ENCODE measurements at places on chromosomes 1 and 21.

DNA sequence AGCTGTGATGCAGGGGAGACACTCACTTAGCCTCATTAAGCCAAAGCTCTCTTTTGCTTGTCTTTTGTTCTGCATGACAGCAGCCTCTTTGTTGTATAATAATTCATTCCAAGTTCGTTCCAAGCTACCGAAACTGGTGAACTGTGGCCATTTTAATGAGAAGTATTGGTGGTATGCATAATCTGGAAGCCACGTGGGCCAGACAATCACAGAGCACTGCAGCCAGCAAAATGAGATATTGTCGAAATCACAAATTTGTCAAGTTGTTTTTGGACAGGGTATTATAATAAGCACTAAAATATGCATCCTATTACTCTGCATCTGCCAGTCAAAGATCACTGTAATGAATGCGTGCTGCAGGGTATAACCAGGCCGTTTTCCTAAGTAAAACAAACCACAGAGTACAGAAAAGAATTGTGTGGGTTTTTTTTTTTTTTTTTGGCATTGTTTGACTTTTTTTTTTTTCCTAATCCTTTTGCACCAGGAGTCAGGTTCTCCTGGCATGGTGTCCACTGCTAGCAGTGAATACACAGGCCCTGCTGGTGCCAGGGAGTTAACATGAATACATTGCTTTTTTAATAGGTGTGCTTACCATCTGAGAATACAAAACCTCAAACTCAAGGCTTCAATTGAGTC, 423.9 kb downstream of the PTBP2 start:
- DNase-seq, result no peak

DNA sequence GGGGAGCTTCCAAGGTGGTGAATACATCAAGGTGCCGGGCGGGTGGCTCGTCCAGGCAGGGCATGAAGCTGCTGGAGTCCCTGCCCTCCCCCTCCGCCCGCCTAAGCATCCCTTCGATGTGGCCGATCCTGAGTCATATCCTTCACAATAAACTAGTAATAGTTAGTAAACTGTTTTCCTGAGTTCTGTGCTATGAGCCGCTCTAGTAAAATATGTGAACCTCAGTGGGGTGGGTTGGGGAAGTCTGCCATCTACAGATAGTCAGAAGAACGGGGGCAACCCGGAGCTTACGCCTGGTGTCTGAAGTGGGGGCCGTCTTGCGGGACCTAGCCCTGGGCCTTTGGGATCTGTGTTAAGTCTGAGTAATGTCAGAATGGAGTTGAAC, 21.6 kb downstream of the C2CD2 start:
- no peak for DNase-seq

- DNase-seq, result no peak
Observed at GRCh38 chr1:109796484-109797302, 33.0 kb upstream of the EPS8L3 start.

DNA sequence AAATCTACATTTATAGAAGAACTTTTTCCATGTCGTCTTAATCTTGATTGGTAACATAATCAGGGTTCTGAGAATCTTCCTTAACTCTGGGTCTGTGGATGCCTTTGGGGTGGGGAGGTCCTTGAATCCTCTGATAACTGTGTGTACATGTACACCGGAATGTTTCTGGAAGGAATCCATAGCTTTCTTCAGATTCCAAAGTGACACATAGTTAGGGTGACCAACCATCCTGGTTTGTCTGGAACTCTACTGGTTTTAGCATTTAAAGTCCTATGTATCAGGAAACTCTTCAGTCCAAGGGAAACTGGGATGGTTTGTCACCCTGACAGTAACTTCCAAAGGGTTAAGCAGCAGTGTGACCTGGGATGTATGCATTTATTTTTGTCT, 16.8 kb downstream of the STRIP1 start:
- no peak for DNase-seq

GRCh38 chr1:55156608-55157007, 58.6 kb downstream of the USP24 start:
- no peak for DNase-seq

- DNase-seq, result no peak
Observed at GRCh38 chr1:173554541-173555250, 48.2 kb downstream of the SLC9C2 start.

GRCh38 chr1:160438935-160439334, 38.6 kb downstream of the VANGL2 start:
- no peak for DNase-seq

DNA sequence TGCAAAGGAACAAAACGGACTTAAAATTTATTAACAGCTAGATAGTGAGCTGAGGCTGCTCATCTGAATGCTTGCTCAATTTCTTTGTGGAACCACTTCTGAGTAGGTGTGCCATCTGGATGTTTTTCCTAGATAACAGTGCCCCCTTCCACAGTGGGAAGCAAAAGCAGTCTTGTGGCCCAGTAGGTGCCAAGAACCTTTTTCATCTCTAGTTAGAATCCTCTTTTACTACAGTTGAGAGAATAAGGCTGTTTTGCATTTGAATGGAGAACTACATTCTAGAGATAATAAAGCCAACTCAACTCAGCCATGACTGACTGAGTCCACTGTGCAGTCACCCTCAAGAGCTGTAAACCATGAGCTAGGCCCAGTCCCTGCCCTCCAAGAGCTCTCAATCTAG, 13.3 kb downstream of the F3 start:
- no peak for DNase-seq

GRCh38 chr1:205533748-205534443, 29.4 kb downstream of the CDK18 start:
- DNase-seq, result peak; percentile 70

DNA sequence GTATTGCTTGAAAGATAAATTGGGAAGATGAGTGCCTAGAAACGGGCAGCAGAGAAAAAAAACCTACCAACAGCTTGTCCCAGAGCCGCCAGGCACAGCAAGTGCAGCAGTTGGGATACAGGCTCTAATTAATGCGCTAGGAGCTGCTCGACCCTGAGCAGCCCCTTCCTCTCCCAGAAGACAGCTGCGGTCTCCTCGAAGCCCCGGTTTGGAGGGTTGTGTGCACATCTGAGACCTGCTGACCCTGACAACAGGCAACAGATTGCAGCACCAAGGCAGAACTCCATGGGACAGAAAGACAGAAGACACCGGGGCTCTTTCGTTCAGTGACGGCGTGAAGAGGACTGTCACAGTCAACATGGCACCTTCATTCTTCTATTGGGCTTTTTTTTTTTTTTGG, 101.4 kb downstream of the TSEN15 start:
- no peak for DNase-seq

- DNase-seq, result no peak
Observed at GRCh38 chr1:92877792-92878191, 46.0 kb downstream of the RPL5 start.

Measured in Right ventricle myocardium inferior (tissue), 1 donor.